ENCODE measurements at places on chromosomes 12 and 14.
A peak's percentile ranks its signal among the peaks of the same experiment; 100 is the strongest.

DNA sequence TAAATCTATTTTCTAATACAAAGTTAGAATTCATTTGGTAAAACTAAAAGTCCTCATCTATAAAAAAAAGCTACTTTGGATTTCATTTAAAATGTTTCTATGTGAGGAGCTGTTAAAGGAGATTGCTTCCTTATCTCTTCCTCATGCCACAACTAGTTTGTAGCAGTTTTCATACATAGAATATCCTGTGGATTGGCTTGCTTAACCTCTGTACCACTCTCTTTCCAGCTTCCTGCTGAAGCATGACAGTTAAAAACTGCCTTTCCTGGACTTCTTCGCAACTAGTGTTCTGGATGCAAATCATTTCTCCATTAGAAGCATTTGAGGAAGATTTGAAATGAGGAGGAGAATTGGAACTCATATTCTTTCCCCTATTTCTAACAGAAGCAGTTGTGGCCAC, 49.6 kb downstream of the ST8SIA1 start:
- DNase-seq: no peak

GRCh38 chr12:25119020-25119419, 75.9 kb downstream of the DNAI7 start:
- no peak for DNase-seq

GRCh38 chr12:47145188-47145587, 65.4 kb upstream of the AMIGO2 start:
- DNase-seq: no peak

GRCh38 chr12:28040246-28040645, 67.7 kb upstream of the PTHLH start:
- no peak for DNase-seq

DNA sequence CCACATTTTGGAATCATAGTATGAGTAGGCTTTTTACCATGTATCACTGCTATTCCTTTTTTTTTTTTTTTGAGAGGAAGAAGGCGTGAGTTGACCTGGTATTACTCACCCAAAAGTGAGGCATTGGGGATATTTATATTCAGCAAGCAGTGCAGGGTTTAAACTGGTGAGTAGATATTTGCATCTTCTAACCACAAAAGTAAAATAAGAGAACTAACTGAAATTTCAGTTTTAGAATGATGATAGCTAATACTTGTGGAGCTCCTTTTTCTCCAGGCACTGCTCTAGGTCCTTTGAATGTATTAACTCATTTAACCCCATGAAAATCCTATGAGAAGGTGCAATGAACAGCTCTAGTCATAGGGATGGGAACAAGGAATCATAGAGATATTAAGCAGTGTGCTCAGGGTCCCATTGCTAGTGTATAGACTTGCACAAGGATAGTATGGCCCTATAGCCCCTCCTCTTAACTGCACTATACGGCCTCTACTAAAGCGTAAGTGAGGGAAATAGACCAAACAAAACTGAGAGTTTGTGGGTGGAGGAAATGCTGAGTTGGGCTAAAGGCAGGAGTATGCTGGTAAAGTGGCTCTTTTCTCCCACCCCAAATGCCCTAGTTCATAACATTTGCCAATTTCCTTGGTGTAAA, 104.3 kb upstream of the MAX start:
- no peak for DNase-seq

DNA sequence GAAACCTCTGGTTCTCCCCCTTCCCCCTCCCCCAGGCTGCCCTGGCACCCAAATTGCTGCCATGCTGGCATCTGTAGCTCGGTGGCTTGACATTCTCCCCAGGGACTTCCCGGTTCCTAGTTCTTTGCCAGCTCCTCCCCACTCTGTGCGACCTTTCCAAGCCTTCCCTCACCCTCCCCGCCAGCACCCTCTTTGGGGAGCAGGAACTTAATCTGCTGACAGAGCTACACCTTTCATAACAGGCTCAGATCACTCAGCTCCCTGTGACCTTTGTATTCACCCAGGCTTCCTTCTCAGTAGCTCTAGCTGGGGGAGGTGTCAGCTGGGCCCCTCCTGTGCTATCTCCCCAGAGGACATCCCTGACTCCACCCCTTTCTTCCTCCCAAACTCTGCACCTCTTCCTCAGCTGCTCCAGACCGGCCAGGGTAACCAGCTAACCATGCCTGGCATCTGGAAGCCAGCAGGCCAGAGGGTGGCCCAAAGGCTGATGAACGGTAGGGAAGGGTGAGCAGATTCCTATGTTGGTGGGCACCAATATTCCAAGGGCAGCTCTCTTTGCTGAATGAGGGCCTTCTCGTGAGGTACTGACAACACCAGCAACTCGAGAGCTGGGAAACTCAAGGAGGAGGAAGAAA, 1.8 kb upstream of the COX14 start:
- DNase-seq: no peak

- DNase-seq: no peak
These were observed 311.6 kb upstream of the DIO3 start for GRCh38 chr14:101249676-101250036.

DNA sequence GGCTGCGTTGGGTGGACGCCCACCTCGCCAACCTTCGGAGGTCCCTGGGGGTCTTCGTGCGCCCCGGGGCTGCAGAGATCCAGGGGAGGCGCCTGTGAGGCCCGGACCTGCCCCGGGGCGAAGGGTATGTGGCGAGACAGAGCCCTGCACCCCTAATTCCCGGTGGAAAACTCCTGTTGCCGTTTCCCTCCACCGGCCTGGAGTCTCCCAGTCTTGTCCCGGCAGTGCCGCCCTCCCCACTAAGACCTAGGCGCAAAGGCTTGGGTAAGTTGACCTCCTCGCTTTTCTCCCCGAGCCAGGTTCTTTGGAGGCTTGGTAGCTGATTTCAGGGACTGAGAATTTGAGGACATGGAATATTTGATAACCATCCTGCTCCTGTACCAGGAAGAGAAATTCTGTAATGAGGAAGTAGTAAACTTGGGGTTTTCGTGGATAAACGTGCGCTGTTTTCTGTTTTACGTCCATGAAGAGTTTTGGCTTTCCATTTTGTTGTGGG, 530 bp downstream of the APAF1 start:
- peak; percentile 63 for DNase-seq

DNA sequence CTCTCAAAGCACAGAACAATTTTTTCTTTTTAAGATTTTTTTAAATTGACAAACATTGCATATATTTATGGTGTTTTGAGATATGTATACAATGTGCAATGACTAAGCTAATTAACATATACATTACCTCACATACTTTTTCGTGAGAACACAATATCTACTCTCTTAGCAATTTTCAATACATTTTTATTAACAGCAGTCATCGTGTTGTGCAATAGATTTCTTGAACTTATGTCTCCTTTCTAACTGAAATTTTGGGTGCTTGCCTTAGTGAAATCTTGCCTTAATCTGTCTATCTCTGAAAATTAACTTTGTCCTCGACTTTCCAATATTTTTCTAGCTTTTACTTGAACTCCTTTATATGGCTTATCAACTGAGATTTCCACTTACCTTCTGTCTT, 6.8 kb downstream of the OR10A7 start:
- DNase-seq: no peak

DNA sequence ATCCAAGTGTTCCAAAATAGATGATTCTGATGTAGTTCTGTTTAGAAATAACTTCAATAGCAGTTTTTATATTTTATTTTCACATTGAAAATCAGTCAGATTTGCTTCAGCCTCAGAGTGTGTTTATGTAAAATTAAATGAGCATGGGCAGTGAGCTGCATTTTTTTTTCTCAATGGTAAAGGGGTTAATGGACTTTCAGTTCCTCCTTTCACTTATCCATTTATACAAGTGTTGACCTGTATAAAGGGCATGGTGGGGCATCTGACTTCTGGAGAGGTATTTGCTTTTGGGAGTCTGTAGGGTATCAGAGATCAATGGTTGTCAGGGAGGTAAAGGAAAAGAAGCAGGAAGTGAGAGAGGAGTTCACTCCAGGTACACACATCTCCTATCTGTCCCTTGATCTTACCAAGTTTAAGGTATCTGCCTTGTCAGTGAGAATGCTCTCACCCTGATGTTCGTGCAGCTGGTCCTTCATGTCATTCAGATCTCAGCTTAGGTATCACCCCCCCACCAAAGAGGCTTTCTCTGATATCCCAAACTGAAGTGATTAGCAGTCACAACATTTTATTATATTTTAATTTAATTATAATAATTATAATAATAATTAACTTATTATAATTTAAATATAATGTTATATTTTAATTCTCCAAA, 181.6 kb upstream of the LMNTD1 start:
- DNase-seq: no peak

- no peak for DNase-seq
These were observed 76.3 kb downstream of the MYRFL start for GRCh38 chr12:69901221-69901905.

GRCh38 chr12:77953528-77954205, 123.0 kb downstream of the NAV3 start:
- no peak for DNase-seq

DNA sequence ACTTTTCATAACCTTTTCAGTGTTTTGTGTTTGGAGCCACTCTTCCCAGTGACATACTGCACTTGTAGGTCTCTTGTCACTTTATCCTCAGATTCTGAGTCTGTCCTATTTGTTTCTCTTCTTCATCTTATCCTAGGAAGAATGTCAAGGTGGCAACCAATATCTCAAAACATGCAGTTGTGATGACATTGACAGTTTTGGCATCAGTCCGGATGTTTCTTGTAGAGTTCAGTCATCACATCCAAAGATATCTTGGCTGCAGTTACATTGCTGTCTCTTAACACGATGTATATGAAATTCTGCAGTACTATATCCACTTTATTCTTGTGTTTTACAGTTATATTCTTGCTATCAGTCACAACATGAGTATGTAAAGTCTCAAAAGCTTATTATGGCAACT, 6.4 kb downstream of the ADIPOR2 start:
- no peak for DNase-seq

- no peak for DNase-seq
These were observed 13.7 kb downstream of the AK7 start for GRCh38 chr14:96405677-96406076.

GRCh38 chr12:120252071-120252906, 13.2 kb downstream of the PXN start:
- DNase-seq: peak; percentile 26

GRCh38 chr12:112191840-112192321, 66.5 kb downstream of the TRAFD1 start:
- peak; percentile 52 for DNase-seq

GRCh38 chr12:124632519-124632984, 65.1 kb upstream of the NCOR2 start:
- DNase-seq: no peak

DNA sequence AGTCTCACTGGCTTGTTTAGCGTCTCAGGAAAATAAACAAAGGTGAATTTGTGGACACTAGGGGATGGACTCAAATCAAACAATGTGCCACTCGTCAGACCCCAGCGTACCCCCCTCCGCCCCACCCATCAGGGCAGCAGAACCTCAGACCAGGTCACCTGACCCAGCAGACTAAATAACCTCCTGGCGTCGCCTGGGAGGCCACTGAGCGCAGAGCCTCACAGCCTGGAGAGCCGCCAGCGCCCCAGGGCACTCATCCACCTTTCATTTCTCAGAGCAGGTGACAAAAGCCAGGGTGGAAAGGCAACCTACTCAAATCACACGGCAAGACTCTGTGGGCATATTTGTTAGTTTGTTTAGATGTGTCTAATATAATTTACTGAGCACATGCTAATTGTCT, 100.9 kb downstream of the DICER1 start:
- no peak for DNase-seq

GRCh38 chr14:26926585-26926984, 328.8 kb upstream of the NOVA1 start:
- no peak for DNase-seq

DNA sequence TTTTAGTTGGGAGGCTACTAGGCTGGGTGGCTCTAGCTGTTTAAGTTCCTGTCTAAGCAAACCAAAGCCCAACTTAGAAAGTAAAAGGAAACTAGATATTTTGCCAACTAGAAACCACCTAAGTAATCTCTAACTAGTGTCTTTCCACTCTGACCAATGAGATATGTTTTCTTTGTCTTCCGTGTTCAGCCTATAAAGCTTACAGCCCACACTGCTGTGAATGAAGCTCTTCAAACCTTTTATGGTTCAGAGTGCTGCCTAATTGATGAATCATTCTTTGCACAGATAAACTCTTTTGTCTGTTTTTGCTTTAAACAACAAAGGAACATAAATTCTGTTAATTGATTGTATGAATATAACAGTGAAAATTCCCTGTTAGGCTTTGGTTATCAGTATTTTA, 66.1 kb downstream of the FUT8 start:
- no peak for DNase-seq

GRCh38 chr12:105907982-105908381, 230.8 kb downstream of the NUAK1 start:
- DNase-seq: no peak

GRCh38 chr14:57066463-57066862, 202.2 kb downstream of the EXOC5 start:
- no peak for DNase-seq

DNA sequence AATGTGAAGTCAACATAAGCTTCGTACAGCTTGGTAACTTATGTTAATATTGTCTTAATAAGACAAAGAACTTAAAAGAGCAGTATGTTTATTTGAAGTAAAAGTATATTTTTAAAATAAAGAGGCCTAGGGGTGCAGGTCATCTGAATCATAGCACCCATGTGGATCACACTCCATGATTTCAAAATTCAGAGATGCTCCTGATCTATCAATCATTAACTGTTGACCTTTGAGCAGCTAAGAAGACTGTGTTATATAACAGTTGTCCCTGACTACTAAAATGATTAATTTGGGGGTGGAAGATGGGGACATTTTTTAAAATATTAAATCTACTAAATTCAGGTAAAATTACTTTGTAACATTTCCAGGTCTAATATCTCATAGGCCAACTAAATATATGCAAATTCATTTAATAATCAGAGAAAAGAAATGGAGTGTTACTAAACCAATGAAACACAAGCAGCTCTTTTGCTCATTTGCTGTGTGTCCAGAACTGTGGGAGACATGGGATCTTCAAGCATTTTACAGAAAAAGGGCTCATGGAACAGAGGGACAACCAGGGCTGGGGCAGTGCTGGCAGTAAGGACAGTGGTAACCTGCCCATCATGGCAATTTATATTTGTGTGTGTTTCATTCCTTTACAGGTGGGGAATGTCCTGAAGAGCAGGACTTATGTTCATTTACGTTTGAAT, 120.7 kb upstream of the PCED1B start:
- no peak for DNase-seq

GRCh38 chr12:108750526-108750925, 19.2 kb upstream of the CORO1C start:
- no peak for DNase-seq

- DNase-seq: no peak
These were observed 49.1 kb upstream of the KCNH3 start for GRCh38 chr12:49489720-49490119.

DNA sequence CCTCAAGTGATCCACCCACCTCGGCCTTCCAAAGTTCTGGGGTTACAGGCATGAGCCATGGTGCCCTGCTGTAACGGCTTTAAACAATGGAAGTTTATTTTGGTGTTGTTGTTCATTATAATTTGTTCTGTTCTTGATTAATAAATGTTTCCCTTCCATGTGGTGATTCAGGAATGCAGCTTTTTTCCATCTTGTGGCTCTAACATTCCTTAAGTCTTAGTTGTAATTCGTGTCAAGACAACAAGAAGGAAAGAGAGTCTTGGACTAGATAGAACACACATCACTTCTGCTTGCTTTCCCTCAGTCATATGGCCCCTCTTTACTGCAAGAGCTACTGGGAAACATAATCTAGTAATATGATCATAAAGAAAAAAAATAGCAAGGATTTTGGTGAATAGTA, 211.6 kb downstream of the SLC6A15 start:
- DNase-seq: no peak

Data from right forelimb (tissue), 1 donor.